ENCODE measurements at places on chromosomes 5 and 9. TPM values are rescaled to one million over a fixed set of nuclear protein-coding genes. Genes with fewer than 3 reads are reported as not detected.

- DNase-seq = no peak
Measured at GRCh38 chr5:9715891-9716335, 85.8 kb upstream of the TAS2R1 start.

DNA sequence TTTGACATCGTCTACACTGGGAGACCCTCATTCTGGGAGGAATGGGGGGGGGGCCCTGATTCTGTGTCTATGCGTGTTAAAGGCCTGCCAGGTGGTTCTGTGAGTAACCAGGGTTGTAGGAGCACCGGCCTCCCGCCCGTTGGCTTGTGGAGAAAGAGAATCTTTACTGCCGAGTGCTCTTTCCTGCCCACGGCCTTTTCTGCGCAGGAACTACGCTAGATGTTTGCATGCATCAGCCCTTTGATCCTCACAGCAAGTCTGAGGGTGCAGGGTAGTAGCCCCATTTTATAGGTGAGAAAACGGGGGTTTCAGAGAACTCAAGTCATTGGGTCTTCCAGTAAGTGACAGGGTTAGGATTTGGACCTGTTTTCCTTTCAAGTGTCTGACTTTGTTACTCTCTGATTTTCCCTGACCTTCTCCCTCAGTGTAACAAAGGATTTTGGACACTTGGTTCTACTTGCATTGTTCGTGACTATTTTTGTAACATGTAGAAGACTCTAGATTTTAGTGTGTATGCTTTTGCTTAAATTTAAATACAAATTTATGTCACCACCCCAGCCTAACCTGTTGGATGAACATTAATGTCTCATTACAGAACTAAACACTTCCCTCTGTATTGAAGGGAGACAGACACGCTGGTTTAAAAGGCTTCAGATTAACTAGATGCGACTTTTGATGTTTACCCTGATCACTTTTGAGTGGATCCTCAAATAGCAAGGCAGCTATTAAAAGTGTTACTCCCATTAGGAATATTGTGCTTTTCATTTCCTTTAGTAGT, 22.0 kb downstream of the MAST4 start:
- DNase-seq = no peak

GRCh38 chr5:127878174-127878750, 175.1 kb downstream of the CCDC192 start:
- no peak for DNase-seq

- no peak for DNase-seq
Measured at GRCh38 chr9:5486988-5487387, 23.3 kb upstream of the PDCD1LG2 start.

DNA sequence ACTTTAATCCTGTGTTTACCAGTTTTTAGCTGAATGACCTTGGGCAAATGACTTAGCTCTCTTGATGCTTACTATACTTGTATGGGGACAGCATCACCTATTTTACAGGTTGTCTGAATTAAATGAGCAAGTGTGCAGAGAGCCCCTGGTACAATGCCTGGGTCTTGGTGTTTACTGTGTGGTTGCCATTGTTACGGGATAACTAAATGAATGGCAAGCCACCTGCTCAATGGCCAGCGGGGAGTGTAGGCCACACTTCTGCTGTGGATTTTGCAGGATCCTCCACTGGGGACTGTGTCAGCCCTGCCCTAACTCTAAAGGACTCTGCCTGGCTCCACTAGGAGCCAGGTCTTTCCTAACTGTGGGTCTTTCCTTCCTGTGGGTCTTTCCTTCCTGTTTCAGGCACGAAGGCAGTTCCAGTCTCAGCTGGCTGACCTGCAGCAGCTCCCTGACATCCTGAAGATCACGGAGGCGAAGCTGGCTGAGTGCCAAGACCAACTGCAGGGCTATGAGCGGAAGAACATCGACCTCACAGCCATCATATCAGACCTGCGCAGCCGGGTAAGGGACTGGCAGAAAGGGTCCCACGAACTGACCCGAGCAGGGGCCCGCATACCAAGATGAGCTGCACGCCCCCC, 10.3 kb upstream of the GLE1 start:
- DNase-seq = peak; percentile 91

DNA sequence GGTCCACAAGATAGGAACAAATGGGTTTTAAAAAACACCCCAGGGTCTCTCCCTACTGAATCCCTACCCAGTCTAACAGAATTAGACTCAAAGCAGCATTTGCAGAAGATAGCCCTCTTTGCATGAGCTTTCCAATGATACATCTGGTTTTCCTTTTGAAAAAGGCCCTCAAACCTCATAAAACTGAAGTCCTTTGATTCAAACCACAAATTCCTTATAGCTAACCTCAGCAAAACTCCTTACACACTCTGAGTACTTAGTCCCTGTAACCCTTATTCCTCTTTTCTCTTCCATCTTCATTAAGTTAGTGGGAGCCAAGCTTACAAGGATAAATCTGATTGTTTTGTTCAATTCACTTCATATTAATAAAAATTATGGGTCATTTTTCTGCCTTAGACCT, 90.5 kb upstream of the TNC start:
- no peak for DNase-seq

- no peak for DNase-seq
Measured at GRCh38 chr5:12292610-12293204, 388.5 kb upstream of the CTNND2 start.

- no peak for DNase-seq
Measured at GRCh38 chr5:135328128-135328687, 70.8 kb downstream of the MACROH2A1 start.

DNA sequence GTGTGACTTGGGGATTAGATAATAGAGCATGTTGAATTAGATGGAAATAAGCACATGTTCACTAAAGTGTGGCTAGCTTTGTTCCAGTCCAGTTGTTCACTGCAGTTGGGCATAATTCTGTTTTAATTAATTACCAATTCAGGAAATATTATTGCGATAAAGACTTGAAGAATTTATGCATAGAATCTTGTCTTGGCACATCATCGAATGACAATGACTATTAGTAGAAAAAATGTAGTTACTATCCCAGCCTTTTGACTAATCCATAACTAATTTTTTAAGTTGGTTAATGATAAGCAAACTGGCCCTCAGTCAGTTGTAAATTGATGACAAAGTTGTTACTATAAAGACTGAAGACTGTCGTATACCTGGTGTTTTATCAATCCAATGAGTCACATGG, 10.5 kb downstream of the LNPEP start:
- no peak for DNase-seq

GRCh38 chr9:137064027-137064879, 6.1 kb downstream of the SAPCD2 start:
- DNase-seq = peak; percentile 72

DNA sequence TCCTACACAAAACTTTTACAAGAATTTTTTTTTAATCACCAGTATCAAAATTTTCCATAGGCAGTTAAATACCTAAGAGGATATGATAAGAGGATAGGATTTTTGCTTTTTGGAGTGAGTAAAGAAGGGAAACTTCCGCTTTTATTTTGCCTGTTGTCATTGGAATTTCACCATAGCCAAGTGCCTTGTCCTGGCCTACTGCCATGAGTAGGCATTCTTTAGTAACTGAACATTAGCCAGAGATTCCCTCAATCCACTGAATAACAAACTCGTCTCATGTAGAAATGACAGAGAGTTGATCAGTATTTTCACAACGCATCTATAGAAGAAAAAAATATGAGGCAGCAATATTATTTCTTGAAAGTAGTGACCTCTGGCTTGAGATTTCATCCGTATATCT, 289.6 kb upstream of the ADAMTSL1 start:
- DNase-seq = no peak

DNA sequence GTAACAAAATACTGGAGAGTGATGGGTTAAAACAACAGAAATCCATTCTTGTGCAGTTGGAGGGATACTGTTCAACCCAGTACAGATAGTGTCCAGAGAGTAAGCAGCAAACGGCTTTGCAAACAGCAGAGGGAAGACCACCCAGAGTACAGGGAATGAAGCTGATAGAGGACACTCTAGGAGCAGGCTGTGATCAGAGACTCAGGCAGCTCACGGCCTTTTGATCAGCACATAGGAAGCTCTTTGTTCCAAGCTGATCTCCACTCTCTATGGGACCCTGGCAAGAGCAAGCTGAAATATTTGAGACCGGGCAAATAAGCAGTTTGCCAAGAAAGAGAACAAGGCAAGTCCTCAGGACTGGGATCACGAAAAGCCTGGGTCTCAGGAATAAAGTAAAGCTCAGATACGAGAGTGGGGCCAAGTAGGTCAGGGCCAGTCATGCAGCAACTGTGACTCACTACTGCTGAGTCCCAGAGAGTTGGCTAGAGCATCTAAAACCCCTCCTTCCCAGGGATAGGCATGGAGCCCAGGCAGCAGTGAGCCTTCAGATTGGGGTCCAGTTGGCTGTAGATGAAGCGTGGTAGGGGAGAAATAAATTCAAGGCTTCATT, 52.4 kb downstream of the MELK start:
- peak; percentile 67 for DNase-seq

DNA sequence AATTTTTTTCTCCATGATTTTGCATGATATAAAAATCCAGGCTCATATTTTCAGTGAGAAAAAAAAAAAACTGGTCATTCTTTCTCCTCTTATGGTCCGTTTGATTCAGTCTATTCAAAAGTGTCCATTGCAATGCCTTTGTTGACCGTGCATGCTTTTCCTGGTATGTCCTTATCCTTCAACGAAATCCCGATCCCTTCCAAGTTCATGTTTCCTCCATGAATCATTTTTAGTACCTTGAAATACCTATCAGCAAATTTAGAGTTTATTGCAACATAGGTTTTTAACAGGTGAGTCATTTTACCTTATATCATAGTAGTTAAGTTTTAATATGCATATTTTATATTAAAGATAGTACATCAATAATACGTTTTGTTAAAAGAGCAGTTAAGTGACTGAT, 773.8 kb upstream of the CHD1 start:
- no peak for DNase-seq

- DNase-seq = no peak
Measured at GRCh38 chr9:69965416-69966145, 78.1 kb upstream of the MAMDC2 start.

DNA sequence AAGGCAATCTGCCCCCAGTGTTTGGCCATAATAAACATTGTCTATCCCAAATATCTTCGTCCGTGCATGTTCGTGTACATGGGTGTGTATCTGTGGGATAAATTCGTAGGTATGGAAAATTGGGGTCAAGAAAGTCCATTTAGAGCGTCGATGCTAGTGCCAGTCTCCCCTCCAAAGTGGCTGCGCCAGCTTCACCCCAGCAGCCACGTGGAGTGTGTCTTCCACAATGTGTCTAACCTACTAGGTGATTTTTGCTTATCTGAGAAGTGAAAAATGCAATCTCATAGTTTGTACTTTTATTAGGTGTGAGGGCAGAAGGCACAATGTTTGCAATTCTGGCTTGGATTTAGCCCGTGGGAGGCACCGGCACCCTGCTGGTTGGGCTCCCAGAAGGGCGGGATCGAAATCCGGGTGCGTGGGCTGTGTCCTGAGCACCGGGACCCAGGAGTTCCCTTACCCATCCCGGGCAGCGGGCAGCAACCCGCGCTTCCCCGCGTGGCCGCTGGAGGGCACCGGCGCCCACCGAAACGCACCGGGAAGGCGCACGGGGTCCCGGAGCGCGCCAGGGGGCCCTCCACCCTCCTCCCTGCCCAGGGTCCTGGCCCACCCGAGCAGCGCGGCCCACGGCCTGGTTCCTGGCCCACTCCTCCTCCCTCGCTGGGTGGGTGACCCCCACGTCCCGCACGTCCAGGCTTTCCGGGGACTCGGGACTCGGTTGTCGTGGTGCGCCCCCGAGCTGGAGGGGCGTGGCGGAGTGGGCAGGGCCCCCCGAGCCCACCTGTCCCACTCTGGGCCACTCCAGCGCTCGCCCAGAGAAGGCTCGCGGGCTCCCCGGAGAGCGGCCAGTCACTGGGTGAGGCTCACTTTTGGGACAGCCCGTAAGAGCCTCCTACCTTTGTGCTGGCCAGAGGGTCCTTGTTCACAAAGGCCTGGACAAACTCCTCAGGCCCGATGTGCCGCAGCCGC, 55.4 kb upstream of the RNF130 start:
- DNase-seq = peak; percentile 69

- no peak for DNase-seq
Measured at GRCh38 chr9:73996844-73997243, 500.3 kb upstream of the RORB start.

DNA sequence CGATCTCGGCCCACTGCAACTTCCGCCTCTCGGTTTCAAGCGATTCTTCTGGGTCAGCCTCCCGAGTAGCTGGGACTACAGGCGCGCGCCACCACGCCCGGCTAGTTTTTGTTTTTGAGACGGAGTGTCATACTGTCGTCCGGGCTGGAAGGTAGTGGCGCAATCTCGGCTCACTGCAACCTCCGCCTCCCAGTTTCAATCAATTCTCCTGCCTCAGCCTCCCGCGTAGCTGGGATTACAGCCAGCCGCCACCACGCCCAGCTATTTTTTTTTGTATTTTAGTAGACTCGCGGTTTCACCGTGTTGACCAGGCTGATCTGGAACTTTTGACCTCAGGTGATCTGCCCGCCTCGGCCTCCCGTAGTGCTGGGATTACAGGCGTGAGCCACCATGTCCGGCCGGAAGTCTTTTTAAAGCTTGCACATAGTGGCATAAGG, 1.2 kb downstream of the SMC5 start:
- peak; percentile 58 for DNase-seq

DNA sequence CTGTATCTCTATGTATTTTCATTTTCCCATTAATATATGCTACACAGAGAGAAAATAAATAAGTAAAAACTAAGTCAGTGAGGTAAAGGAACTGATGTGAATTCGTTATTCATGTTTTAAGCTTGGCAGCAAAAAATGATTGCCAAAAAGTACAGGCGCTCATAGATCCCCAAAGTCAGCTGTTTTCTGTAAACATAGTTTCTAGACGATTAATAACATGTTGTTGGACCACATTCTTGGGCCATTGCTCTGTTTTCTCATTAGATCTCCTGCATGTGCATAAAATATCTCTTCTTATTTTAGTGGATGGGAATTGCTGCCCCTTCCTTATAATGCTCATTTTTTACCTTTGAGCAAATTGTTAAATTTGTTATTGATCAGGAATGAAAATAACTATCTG, 215.2 kb downstream of the TLE1 start:
- DNase-seq = no peak

GRCh38 chr9:14418301-14418940, 104.5 kb upstream of the NFIB start:
- DNase-seq = no peak

The C9orf43 gene
- total RNA-seq = 0.20 TPM

The CTXN3 gene
- total RNA-seq = not detected

The AMBP gene
- not detected for total RNA-seq

The TEK gene
- 25.3 TPM for total RNA-seq

The TRMT10B gene
- total RNA-seq = 6.1 TPM

The CCDC183 gene
- 2.4 TPM for total RNA-seq

The GARNL3 gene
- total RNA-seq = 18.1 TPM

The FAM120A gene
- total RNA-seq = 93.8 TPM

The C8G gene
- total RNA-seq = 1.4 TPM

The CDC20B gene
- not detected for total RNA-seq

The TAF11L5 gene
- not detected for total RNA-seq

The SERF1A gene
- 5.9 TPM for total RNA-seq

The RGS7BP gene
- total RNA-seq = 1.7 TPM

The TRPM6 gene
- 0.76 TPM for total RNA-seq

The GPR150 gene
- total RNA-seq = 0.25 TPM

The GABRP gene
- total RNA-seq = not detected
